Fibroblast of the conjunctiva (primary cell): ENCODE measurements at places on chromosomes 11 and 22.

- DNase-seq = no peak
Measured at GRCh38 chr11:133337951-133338418, 194.3 kb downstream of the OPCML start.

DNA sequence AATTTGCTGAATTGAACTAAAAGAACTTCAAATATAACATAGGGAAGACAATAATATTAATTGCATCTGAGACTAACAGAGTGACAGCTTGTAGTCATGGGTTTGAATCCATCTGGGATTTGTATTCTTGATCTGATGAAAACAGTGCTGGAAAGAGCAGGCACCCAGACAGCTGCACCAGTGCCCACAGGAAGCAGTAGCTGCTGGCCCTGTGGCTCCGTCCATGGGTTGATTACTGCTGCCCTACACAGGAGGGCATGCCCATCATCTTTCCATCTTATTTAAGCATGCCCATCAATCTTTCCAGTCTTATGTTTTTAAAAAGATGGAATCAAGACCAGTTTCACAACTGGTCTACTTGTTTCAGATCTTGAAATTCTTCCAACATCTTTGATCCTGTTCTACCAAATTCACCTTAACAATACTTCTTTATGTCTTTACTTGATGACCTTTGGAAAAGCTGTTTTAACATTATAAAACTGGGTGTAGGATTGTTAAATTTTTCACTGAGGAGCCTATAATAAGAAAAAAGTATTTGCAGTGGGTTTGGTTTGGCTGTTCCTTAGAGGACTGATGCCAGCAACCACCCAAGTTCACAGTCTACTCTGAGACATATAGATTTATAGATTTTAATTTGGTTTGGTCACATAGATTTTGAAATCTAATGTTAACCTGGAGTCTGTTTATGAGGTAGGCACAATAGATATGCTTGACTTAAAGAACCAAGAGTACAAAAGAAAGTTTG, 761 bp upstream of the NXPE4 start:
- no peak for DNase-seq

DNA sequence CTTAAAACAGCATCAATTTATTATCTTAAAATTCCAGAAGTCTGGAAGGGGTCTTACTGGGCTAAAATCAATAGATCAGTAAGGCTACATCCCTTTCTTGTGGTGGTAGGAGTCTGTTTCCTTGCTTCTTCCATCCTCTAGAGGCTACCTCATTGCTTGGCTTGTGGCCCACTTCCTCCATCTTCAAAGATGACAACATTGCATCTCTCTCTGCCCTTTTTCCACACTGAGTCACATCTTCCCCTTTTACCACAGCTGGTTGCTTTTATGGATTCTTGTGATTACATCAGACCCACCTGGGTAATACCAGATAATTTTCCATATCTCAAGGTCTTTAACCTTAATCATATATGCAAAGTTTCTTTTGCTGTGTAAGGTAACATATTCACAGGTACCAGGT, 60.9 kb downstream of the GRIA4 start:
- no peak for DNase-seq

- no peak for DNase-seq
Measured at GRCh38 chr11:19738124-19738523, 25.5 kb downstream of the NAV2 start.

DNA sequence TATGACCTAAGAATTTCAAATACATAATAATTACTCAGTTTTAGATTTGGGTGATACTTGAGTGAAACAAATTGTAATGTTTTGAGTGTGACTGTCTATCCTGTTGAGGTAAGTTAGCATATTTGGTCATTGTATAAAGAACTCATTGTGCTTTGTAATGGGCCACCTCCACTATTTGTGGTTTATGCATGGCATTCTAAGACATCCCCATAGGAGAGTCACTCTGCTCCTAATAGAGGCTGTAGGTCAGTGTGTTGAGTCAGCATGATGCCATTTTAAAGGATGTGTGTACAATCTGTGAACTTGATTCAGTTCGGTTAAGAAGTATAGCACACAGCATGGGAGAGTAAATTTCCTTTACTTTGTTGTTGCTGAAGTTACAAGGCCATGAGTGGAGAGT, 1112.4 kb downstream of the JRKL start:
- no peak for DNase-seq

GRCh38 chr22:36212901-36213300, 11.3 kb upstream of the APOL4 start:
- DNase-seq = no peak

- no peak for DNase-seq
Measured at GRCh38 chr11:18457450-18457849, 1.8 kb downstream of the LDHAL6A start.
